NCI-H1417 treated with DMSO at 0.1 percent for 48 hours (cell line): ENCODE measurements at places on chromosomes 1 and 21.

DNA sequence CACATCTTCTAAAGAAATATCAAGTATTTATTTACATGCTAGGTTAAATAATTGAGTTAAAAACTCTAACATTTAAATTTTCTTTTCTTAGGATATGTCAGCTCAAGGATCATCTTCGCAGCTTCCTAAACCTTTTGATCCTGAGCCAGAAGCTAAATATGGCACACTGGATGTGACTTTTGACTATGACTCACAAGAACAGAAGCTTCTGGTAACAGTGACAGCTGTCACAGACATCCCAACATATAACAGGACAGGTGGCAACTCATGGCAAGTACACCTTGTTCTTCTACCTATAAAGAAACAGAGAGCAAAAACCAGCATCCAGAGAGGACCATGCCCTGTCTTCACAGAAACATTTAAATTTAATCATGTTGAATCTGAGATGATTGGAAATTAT, 132.7 kb upstream of the SERTAD4 start:
- DNase-seq = no peak

DNA sequence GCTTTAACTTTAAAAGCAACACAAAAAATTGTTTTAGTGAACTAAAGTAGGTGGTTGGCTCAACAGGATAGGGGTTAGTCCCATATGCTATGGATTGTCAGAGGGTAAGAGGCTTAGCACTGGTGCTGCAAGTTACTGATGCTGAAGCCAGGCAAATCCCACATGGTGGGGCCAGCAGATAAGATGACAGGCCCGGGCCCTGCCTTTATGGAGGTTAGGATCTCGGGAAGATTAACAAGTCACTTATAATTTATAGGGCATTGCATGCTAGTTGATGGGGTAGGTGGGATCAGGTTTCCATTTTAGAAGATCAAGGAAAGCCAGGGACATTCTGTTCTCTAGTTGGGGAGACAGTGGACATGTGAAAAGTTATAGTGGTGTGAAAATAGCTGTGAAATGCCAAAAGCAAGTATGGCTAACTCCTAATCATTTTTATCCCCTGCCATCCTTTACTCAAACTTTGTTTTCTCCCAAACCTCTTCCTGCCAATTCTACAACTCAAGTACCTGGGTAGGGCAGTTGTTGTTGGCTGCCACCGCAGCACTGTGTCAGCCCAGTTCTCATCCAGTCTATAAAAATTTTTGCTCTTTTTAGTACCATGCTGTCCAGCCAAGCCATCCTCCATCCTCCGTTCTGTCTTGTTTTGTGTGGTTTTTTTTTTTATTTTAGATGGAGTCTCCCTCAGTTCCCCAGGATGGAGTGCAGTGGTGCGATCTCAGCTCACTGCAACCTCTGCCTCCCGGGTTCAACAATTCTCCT, 10.3 kb downstream of the CHAF1B start:
- no peak for DNase-seq

DNA sequence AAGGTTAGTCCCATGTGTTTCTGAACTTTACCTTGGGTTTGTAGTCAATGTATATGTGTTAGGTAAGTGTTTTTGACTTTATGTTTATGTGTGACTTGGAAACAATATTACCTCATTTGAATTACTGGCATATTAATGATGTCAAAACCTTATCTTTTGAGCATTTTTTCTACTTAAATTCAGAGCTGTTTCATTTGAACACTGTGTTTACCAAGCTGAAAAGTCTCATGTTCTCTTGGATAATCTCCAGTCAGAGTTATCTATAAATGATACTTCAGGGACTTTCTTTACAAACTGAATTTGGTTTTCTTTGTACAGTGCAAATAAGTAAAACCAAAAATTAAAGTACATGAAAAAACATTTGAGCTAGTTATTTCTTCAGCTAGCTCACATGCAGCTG, 30.0 kb downstream of the ADAMTS1 start:
- DNase-seq = no peak

DNA sequence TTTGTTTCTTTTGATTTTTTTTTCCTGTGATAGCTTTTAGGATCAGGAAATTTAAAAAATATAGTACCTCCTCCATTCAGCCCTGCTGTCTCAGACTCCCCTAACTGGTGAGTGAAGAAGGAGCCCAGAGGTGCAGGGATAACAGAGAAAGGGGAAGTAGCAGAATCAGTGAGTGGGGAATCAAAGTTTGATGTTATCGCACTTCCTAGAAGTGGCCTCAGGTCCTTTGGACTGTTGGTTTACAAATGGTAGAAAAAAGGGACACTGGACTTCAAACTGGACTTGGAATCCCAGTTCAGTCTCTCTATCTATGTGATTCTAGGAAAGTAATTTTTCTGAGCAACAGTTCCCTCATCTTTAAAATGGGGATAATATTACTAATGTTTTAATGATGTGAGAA, 99.5 kb downstream of the FGGY start:
- no peak for DNase-seq
